ENCODE measurements at places on chromosomes 16 and 17.

GRCh38 chr16:89548344-89549006 is 12.0 kb upstream of the RPL13 start:
- no peak for DNase-seq

DNA sequence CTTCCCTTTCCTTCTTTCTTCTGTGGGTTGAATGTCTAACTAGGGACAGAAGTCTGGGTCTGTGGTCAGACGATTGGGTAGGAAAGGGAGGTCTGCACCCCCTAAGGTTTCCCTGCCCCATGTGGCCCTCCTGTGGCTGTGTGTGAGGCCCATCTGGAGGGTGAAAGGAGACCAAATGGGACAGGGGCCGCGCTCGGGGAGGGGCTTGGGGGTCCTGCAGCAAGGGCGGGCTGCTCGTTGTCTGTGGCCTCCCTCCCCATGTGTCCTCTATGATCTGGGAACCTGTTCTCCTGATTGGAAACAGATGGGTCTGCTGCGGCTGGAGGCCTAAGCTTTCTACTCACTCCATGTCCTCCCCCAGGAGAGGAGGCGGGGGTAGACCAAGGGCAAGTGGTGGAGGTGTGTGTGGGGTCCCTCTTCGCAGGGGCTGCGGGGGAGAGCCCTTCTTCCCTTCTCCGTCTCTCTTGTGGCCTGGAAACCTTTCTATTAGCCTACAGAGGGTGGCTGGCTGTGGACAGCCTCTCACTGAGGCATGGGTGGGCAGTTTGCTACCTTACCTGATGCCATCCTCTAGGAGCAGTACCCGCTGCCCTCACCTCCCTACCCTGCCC is 18.6 kb downstream of the IGFBP4 start:
- no peak for DNase-seq

DNA sequence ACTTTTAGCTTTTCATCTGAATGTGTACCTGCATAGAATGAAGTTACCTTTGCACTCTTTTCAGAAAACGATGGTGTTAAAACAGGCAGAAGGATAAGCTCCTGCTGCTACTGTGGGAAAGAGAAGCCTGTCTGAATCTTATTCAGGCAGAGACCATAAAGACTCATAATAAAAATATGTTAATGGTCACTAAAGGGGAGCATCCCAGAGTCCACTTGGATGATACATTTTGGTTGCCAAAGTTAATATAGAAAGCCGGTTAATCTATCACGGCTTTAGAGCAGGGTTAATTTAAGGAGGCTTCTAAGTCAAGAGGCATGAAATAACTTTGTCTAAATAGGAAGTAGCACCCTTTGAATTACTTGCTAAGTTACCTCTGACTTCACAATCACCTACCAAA is 2.9 kb downstream of the MARCHF10 start:
- no peak for DNase-seq

- DNase-seq = no peak
Measured at GRCh38 chr17:57636985-57637665, 108.0 kb downstream of the CCDC182 start.

GRCh38 chr16:70252355-70252988 is 732 bp upstream of the EXOSC6 start:
- no peak for DNase-seq

DNA sequence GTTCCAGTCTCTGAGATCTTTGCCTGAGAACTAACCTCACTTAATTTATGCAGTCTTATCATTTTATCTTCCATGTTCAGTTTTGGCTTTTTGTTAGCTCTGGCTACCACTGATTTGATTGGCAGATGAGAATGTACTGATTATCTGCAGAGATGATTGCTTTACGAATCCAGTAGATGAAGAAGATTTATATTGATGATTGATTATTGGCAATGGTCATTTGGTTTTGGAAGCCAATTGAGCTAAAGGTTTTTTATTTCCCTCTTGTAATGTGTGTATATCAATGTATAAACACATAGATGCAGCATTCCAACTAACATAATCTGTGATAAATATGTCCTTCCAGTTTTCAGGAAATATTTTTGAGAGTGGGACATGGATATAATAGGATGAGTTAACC is 763.6 kb downstream of the CDH11 start:
- no peak for DNase-seq

GRCh38 chr17:80762076-80762475 is 217.4 kb downstream of the RPTOR start:
- DNase-seq = no peak

DNA sequence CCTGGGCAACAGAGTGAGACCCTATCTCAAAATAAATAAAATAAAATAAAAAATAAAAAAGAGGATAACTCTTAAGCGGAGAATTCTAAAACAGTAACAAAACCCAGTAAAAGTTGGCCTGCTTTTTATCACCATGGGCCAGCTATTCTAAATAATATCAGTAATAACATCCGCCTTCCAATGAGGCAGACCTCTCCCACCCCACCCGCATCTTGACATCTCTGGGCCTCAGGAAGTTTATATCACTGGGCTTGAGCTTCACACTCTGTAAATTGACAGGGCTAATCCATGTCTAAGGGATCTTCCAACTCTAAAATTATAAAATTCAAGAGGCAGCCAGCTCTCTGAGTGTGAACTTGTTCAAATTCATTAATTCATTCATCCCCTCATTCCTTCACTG is 82.9 kb upstream of the MTMR4 start:
- no peak for DNase-seq
